ENCODE measurements at places on chromosomes 6 and 20. TPM values are rescaled to one million over a fixed set of nuclear protein-coding genes. Genes with fewer than 3 reads are reported as not detected.

The OOEP gene
- total RNA-seq, result not detected

The PRSS16 gene
- total RNA-seq, result 0.33 TPM

The CNKSR3 gene
- total RNA-seq, result 29.2 TPM

The MAPK13 gene
- 0.37 TPM for total RNA-seq

The SEMG1 gene
- total RNA-seq, result not detected

The DEFB112 gene
- not detected for total RNA-seq

The OR2H2 gene
- not detected for total RNA-seq

The SLC32A1 gene
- not detected for total RNA-seq

The APCDD1L gene
- total RNA-seq, result not detected

The KCNK16 gene
- not detected for total RNA-seq

The MRPL18 gene
- 129 TPM for total RNA-seq

The ADTRP gene
- 1.5 TPM for total RNA-seq

The DNAH8 gene
- total RNA-seq, result not detected

The LPA gene
- not detected for total RNA-seq

The LY6G6D gene
- total RNA-seq, result not detected

The LCA5 gene
- total RNA-seq, result 3.2 TPM

The SAMD3 gene
- total RNA-seq, result not detected

The ZNF165 gene
- not detected for total RNA-seq

The RAB32 gene
- total RNA-seq, result 161 TPM

The POLR1C gene
- total RNA-seq, result 24.6 TPM

The BMP5 gene
- 4.2 TPM for total RNA-seq

The XKR7 gene
- not detected for total RNA-seq

The NCOA6 gene
- total RNA-seq, result 2.4 TPM

The TDRD6 gene
- total RNA-seq, result not detected

The DYNLT1 gene
- 133 TPM for total RNA-seq

The FAM209B gene
- not detected for total RNA-seq

The HFE gene
- 7.7 TPM for total RNA-seq

The MPIG6B gene
- not detected for total RNA-seq

The PKHD1 gene
- total RNA-seq, result 0.22 TPM

The ELOVL4 gene
- total RNA-seq, result 0.20 TPM

The AK9 gene
- 2.6 TPM for total RNA-seq

The CLPSL2 gene
- not detected for total RNA-seq
